ENCODE measurements at places on chromosomes 1 and 21.

DNA sequence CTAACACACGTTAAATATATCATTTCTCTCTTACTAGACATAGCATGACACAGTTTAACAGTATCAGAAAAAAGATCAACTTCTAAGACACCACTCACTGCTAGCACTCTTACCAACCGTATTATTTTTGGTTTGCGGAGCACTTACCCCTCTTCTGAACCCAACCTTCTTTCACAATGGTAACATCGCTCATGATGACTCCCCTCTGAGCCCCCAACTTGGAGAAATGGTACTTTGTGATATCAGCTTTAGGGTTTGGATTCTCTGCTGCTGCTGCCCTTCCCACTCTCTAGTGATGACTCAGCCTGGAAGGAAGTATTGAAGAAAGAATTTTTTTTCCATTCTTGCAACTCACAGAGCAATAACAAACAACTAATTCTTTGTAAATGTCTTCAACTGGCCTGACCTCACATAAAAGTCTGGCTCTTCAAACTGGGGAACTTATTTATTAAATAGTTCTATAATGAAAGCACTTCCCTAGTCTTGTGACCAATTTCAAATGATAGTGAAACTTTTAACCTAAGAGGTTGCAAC, 7.0 kb downstream of the AKT3 start:
- no peak for DNase-seq

DNA sequence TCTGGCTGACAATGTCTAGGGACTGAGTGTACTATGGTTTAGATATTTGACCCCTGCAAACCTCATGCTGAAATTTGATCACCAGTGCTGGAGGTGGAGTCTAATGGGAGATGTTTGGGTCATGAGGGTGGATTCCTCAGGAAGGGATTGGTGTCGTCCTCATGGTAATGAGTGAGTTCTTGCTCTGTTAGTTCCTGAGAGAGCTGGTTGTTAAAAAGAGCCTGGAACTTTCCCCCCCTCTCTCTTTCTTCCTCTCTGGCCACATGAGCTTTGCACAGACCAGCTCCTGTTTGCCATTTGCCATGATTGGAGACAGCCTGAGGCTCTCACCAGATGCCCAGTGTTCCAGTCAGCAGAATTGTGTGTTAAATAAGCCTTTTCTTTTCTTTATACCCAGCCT, 36.6 kb upstream of the CNIH3 start:
- DNase-seq: no peak

GRCh38 chr1:88327391-88328267, 356.4 kb upstream of the PKN2 start:
- DNase-seq: no peak

- no peak for DNase-seq
Measured at GRCh38 chr1:58809325-58810010, 25.6 kb upstream of the JUN start.

DNA sequence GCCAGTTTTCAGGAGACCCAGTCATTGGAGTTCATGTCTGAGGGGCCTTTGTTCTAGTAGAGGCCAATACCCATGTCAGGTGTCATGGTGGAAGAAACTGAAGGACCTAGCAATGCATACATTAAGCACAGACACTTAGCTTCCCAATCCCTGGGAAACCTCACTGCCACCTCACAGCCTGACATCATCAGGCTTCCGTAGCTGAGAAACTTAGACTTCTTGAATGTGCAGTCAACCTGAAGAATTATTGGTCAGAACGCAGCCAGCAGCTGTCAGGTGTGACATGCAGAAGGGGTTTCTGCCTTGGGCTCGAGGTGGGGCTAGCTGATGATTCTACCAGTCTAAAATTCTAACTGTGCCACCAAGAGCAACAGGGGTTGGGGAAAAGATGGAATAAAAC, 1.9 kb upstream of the ITPKB start:
- no peak for DNase-seq

DNA sequence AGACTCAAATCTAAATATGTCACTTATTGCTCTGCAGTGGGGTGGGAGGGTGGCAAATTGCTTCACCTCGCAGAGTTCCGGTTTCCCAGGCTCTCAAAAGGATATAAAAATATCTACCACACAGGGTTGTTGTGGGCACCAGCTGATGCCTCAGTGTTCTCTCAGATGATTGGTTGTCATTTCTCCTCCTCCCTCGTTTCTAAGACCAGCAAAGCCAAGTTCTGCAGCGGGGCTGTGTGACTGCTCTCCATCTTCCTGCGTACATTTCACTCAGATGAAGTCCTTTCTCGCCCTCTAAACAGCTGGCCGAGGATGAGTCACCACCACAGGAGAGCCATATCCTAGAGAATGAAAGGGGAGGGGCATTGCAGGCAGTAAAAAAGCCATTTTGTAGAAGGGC, 35.0 kb upstream of the VWA5B1 start:
- no peak for DNase-seq

- DNase-seq: no peak
Measured at GRCh38 chr1:11594222-11594621, 60.0 kb downstream of the FBXO2 start.
